ENCODE measurements at places on chromosomes 2 and 18. TPM values are rescaled to one million over a fixed set of nuclear protein-coding genes. Genes with fewer than 3 reads are reported as not detected.

LAMA3 gene
- total RNA-seq: 4.9 TPM

POTEC gene
- total RNA-seq: not detected

FARP2 gene
- total RNA-seq: 70.1 TPM

EHD3 gene
- 88.4 TPM for total RNA-seq

TAF4B gene
- total RNA-seq: 5.5 TPM

GLI2 gene
- 19.0 TPM for total RNA-seq

FLACC1 gene
- 1.9 TPM for total RNA-seq

KLHL30 gene
- total RNA-seq: 3.6 TPM

SERPINB13 gene
- not detected for total RNA-seq

PLCD4 gene
- total RNA-seq: 6.7 TPM

ASXL3 gene
- 1.6 TPM for total RNA-seq

CD8B2 gene
- not detected for total RNA-seq

GPR75 gene
- total RNA-seq: 2.9 TPM

KIF1A gene
- not detected for total RNA-seq

SMYD1 gene
- not detected for total RNA-seq

DCC gene
- under 0.01 TPM for total RNA-seq

FAM98A gene
- 188 TPM for total RNA-seq

TLX2 gene
- not detected for total RNA-seq

MATN3 gene
- 2.3 TPM for total RNA-seq

CRACDL gene
- 0.16 TPM for total RNA-seq

UGT1A10 gene
- not detected for total RNA-seq

STRN gene
- total RNA-seq: 18.5 TPM

CFAP221 gene
- total RNA-seq: 0.32 TPM
